Activated T-cell treated with anti-CD3 and anti-CD28 coated beads for 24 hours (primary cell): ENCODE measurements at places on chromosomes 3 and 15.

- no peak for DNase-seq
These were observed 349.0 kb downstream of the MCTP2 start for GRCh38 chr15:94580211-94580885.

DNA sequence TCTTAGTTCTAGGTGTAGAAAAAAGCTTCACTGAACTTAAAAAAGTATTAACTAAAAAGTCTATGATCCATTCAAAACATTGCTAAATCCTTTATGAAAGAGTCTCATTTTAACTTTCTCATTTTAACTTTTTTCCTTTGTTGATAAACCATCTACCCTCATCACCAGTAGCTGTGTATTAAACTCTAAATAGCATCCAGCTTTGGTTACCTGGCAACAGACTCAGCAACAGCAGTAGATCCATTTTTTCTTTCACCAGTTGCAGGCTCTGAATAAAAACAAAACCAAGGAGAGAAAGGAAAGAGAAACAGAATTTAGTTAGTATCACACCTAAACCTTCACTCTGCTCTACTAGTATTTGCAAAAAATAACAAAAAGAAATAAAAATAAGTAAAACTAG, 51.6 kb downstream of the TP53BP1 start:
- no peak for DNase-seq

GRCh38 chr15:51547656-51548055, 74.9 kb downstream of the DMXL2 start:
- no peak for DNase-seq

DNA sequence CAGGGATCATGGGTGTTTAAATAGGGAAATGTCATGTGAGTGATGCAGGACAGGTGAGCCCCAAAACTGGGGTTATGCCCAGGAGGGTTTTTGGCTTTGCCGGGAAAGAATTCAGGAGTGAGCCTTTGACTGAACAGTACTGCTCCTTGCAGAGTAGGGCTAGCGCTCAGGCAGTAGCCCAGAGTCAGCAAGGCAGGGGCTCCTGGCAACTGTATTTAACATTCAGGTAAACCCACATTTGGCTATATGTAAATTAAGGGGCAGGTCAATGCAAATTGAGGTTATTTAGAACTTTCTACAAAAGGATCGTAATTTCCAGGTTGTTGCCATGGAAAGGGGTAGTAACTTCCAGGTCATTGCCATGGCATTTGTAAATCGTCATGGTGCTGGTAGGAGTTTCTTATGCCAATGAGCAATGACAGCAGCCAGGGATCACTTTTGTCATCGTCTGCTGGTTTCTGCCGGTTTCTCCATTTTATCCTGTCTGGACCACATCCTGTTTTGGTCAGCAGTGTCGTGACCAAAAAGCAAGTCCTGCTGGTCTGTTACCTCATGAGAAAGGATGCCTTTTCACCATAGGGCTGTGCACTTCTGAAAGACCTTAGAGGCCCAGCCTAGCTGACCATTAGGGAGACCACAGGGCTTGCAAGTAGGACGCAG, 24.3 kb downstream of the MTHFS start:
- no peak for DNase-seq

- no peak for DNase-seq
These were observed 727.8 kb upstream of the CFAP20DC start for GRCh38 chr3:59777667-59778077.

DNA sequence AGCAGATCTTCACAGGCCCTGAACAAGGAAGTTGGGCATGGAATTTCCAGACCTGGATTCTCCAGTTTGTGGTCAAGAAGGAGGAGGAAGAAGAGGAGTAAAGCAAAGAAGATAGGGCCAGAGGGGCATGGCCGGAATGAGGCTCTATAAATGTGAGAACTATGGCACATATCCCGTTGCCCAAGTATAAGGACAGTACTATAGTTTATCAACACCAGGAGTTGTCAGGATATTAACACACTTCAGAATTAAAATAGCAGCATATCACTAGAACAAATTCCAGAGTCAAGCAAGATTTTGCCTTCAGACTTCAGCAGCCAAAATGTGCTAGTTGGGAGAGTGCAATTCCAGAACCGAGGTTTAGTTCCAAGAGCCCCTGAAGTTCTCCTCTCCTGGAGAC, 38.4 kb upstream of the PHLDB2 start:
- no peak for DNase-seq

- no peak for DNase-seq
These were observed 123.0 kb downstream of the LIPC start for GRCh38 chr15:58554758-58555157.
